ENCODE measurements at places on chromosomes 1 and 21.
A peak's percentile ranks its signal among the peaks of the same experiment; 100 is the strongest.

DNA sequence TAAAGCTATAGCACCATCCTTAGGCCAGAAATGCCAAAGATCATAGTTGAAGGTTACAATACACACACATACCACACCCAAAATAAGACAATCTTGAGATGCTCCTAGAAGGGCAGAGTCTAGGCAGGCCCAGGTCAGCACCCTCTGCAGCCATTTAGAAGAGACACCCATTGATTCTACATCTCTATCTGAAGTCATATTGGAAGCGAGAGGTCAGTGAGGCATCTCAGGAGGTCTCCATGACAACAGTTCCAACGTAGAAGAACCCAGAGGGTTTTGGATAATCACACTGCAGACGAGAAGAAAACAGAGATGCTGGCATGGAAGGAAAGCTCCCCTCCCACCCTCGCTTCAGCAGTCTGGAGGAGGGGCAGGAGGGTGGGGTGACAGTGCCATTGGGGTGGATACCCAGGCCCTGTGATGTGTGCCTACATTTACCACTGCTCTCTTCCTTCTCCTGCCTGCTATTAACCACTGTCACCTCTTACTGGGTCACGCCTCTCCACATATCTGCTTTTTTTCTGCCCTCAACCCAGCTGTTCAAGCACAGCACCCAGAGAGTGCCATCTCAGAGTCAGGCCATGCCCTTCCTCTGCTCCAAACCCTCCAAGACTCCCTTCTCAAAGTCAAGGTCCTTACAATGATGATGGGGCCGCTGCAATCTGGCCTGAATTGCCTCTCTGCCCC, 6.2 kb downstream of the TMCO4 start:
- no peak for DNase-seq

DNA sequence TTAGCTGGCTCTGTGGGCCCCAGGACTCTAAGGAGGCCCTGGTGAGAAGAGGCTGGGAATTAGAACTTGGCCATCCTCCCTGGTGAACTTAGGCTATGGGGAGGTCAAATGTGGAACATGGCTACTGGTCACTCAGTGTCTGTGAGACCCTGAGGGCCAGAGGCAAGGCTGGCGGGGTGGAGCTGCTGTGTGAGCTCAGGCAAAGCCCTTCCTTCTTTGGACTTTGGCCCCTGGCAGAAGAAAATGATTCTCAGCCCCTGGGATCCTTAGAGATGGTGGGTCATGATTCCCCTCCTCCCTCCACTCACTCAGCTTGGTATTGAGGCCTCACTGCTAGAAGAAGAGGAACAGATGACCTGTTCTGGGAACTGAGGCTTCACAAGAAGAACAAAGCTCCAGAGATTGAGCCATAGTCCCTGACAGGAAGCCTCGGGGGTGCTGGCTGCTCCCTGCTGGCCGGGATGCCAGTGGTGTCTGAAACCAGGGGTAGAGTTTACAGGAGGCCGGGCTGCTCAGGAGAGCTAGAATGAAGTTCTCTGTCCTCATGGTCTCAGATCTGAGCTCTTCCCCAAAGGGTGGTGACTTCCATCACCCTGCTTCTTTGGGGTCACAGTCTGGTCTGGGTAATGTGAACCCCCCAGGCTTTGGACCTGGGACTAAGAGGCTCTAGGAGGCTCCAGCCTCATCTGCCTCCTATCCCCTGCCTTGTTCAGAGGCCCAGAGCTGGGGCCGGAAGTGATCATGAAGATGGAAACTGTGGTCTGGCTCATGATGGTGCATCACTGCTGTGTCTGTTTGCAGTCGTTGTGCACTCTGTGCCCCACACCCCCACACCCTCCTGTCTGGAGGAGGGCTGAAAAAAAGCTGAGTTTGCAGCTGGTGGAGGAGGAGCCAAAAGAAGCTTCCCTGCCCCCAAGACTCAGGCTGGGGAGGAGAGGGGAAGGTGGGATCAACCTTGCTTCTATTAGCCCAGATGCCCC, 905 bp downstream of the BTBD19 start:
- peak; percentile 88 for DNase-seq

GRCh38 chr21:22925032-22925431, 1926.8 kb downstream of the NCAM2 start:
- DNase-seq = no peak

DNA sequence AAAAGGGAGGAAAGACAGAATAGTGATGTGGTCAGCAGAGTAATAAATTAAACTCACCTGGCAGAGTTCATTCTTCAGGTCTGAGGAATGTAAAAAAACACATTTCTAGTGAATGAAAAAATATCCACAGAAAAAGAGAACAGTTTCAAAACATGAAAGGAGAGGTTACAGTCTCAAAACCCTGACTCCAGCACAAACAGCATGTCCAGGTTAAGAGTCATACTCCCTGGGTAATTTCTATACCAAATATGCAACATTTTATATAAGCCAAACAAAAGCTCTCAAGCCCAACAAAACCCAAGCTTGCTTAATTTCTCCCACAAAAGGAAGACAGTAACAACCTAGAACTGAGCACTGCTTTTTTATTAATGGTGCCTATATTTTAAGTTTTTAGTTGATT, 173.0 kb downstream of the NTMT2 start:
- no peak for DNase-seq

DNA sequence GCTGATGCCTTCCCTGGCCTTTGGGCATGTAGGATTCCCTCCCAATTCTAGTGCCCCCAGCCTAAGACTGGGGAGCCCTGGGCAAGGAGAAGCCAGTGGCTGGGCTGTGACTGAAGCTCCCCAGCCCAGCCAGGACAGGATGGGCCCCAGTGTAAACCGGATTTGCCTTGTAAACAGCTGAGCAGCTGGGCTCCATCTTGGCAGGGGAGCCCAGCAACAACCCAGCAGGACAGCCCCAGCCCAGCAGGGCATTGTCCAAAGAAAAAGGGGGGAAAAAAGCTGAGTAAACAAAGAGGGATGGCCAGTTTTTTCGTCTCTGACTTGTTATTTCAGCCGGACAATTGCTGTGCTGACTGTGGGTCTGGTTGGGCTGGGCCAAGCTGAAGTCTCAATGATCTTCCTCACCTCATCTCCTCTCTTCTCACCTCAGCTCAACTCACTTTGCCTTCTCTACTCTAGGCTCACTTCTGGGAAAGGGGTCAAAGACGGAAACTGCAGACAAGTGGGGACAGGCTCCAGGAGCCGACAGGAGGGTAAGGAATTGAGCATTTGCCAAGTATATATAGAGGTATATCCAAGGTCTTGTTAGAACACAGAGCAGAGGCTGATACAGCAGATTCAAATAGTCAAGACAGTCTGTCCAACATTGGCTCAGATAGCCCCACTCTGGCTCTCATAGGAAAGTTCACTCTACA, 97.7 kb downstream of the TMEM53 start:
- DNase-seq = no peak

GRCh38 chr1:246106342-246106763, 400.7 kb downstream of the SMYD3 start:
- DNase-seq = no peak

DNA sequence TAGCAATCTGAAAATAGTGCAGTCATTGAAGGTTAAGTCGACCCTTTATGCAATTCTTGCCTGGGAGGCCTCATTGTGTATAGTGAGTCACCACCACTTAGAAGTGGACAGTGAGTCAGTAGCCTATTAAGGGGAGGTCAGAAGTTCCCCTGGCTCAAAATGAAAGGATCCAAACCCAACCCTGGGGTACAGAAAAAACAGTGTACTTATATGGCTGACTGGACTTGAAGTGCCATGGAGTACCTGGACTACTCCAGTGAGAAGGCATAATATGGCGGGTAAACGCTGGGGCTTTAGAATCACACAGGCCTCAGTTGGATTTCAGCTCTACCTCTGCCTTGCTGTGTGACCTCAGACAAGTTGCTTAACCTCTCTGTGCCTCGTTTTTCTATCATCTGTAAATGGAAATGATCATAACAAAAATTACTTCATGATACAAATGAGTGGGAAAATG, 2.2 kb upstream of the BCL9 start:
- peak; percentile 35 for DNase-seq

- no peak for DNase-seq
These were observed 55.0 kb upstream of the PSMG1 start for GRCh38 chr21:39238275-39238674.

DNA sequence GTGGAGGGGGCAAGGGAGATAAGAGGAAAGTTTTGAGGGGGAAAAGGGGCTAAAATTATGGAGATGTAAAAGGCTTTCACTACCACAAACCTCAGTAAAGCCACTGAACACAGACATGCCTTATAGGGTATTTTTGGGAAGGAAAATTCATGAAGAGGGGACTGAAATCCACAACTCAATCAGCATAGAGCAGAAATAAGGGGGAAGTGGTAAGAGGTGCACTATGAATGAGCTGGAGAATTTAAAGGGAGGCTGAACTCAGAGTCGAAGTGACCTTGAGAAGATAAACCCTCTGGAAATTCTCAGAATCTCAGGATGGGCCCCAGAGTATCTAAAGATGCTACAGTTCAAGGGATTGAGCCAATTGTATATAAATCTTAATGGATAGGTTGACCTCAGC, 15.3 kb downstream of the RHEX start:
- no peak for DNase-seq

- DNase-seq = no peak
These were observed 20.2 kb downstream of the DPT start for GRCh38 chr1:168708698-168709404.

GRCh38 chr1:59601811-59602210, 212.9 kb upstream of the HOOK1 start:
- DNase-seq = no peak

- DNase-seq = peak; percentile 37
These were observed 470.6 kb downstream of the PTPRU start for GRCh38 chr1:29706936-29707335.

- DNase-seq = no peak
These were observed 45.3 kb downstream of the JAK1 start for GRCh38 chr1:64920941-64921589.

DNA sequence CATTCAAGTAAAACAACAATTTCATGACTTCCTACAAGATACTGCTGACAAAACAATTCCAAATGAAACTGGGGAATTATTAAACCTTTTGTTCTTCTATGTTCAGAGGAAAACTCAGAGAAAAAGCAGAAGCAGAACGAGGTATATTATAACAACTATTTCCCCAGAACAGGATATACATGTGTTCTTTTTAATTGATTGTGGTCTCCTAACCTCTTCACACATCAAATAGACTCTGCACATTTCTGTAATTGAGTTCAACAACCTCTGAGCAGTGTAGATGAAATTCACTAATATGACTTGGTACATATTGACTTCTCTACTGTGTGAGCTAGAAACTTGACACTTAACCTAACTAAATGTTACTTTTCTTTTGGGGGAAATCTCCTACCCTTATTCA, 584.2 kb downstream of the NEGR1 start:
- DNase-seq = no peak

- DNase-seq = no peak
These were observed 232.7 kb downstream of the NFIA start for GRCh38 chr1:61315011-61315410.

GRCh38 chr1:46484783-46485490, 4.7 kb upstream of the DMBX1 start:
- DNase-seq = no peak

DNA sequence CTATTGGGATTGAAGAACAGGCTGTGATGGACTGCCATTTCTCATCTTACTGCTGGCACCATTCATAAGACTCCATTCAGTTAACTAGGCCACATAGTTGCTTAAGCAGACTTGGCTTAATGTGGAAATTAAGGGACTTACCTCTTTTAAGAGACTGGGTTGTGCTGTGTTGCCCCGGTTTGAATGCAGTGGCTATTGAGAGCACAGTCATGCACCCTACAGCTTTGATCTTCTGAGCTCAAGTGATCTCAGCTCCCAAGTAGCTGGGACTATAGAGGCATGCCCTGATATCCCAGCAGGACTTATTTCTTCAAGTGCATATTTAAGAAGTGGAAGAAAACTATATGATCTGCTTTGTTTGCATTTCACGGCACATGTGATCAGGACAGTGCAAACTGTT, 181.1 kb downstream of the RASAL2 start:
- DNase-seq = no peak

GRCh38 chr1:154578058-154578418, 10.5 kb downstream of the CHRNB2 start:
- DNase-seq = no peak

- DNase-seq = no peak
These were observed 51.3 kb upstream of the PRELP start for GRCh38 chr1:203424285-203424684.

DNA sequence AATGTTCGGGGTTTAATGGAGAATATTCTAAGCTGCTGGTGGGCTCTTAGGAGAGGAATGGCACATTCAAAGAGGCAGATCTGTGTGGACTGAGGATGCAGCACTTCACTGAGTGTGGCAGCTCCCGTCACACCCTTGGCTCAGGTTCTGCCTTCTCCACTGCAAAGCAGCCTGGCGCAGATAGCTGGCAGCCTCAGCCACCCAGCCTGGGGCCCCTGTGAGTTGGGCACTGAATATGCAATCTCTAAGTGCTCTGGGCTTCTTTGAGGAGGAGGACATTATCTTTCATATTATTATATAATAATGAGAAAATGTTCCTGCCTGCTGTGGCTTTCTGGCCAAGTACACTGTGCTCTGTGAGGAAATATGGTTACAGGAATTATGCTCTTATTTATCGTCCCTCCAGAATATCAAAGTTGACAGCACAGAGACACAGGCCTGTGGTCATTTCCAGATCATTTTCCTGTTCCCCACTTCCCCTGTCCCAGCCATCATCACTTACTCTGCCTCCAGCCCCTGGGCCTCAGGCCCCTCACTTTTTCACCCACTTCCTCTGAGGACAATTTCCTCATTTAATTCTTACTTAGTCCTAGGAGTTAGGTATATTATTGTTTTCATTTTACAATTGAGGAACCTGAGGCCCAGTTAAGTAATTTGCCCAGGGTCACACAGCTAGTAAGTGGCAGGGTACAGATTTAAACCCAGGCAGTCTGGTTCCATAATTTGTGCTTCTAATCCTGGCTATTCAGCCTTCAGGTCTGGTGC, 53.6 kb downstream of the MAB21L3 start:
- DNase-seq = no peak

DNA sequence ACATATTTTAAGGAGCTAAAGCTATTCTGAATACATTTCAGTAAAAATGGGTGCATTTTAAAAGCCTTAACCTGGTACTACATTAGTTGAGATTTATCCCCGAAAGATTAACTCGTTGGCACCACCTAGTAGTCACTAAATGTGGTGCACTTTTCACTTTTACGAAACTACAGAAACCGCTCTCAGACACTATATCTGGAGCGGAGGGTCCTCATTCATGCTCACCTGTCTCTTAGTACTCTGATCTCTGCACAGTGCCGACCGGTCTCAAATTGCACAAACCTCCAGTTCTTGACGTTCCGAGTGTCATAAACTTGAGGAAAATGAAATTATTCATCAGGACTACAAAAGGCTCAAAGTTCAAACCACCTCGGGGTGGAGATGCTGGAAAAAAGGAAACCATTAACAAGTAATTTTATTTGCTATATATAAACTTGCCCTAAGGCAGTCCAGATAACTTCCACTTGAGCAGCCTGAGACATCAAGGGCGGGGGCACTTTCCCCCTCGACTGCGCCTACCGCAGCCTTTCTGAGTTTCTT, 722 bp downstream of the LZIC start:
- peak; percentile 27 for DNase-seq

- DNase-seq = no peak
These were observed 534.2 kb upstream of the PLXNA2 start for GRCh38 chr1:208778417-208778816.
